NCI-H1105 (cell line): ENCODE measurements at places on chromosomes 3 and 15.

GRCh38 chr15:72086010-72086697, 31.8 kb downstream of the MYO9A start:
- DNase-seq, result no peak

DNA sequence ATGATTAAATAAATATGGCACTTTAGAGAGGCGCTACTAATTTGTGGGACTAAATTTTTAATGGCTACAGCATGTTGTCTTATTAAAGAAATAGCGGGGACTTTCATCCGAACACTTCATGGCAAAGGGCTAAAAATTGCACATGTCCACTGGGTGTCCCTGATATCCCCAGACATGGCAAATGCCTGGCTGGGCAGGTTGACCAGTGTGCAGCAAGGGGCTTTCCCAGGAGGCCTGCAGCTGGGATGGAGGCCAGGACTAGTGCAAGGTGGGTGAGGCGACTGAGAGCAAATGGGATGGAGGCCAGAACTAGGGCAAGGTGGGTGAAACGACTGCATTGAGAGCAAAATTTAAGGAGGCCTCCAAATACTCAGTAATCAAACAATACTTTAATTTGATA, 167.4 kb upstream of the SMAD3 start:
- no peak for DNase-seq

DNA sequence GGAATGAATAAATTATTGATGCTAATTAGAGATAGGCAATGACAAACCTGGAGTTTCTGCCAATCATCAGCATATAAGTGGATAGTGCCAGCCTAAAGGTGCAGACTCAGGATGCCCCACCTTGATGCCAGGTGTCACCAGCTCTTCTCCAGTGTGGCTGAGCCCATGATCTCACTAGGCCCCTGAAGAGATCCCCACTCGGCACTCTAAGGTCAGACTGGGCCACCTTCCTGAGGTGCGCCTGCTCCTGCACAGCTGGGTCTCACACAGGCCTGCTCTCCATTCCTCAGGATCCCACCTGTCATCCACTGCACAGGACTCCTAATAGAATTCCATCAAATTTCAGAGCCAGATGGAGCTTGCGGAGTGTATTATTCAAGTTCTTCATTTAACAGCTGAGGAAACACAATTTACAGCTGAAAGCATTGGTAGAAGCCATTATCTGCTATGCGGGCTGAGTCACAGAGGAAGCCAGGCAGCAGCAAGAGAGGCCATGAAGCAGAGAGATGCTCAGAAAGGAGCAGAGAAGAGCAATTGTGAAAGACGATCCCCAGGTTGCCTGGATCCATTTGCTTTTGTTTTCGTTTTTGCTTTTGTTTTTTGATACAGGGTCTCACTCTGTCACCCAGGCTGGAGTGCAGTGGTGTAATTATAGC, 25.1 kb upstream of the FSTL1 start:
- no peak for DNase-seq

DNA sequence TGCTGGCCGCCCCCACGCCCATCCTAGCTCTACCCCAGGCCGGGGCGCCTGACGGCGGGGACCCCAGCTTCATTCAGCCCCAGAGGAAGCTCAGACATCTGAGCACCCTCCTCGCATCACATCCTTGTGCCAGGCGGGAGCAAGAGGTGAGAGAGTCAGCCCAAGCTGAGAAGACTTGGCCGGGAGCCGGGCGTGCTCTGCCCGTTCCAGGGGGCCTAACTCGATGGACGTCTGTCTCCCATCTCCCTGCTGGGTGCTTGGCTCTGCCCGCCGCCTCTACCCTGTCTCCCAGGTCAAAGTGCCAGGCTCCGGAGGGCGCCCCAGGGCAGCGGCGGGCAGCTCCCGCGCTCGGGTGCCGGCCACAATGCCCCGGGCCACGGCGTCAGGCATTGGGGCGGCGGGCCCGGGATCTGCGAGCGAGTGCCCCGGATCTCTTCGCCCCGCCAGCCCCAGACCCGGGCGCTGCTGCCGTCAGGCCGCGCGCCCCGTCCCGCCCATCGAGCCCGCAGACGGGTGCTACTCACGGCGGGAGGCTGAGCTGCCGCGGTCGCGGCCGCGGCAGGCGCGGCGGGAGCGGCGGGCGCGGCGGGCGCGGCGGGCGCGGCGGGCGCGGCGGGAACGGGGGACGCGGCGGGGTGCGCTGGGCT, 388 bp downstream of the DAPK2 start:
- DNase-seq, result no peak

- DNase-seq, result no peak
Observed at GRCh38 chr3:53939813-53940212, 48.2 kb upstream of the SELENOK start.

GRCh38 chr3:42096796-42097565, 5.8 kb downstream of the TRAK1 start:
- no peak for DNase-seq

- no peak for DNase-seq
Observed at GRCh38 chr3:108525256-108525655, 14.9 kb upstream of the MYH15 start.

GRCh38 chr3:72009851-72010443, 225.0 kb upstream of the PROK2 start:
- DNase-seq, result no peak

GRCh38 chr15:89542369-89542768, 32.9 kb upstream of the TICRR start:
- DNase-seq, result no peak

DNA sequence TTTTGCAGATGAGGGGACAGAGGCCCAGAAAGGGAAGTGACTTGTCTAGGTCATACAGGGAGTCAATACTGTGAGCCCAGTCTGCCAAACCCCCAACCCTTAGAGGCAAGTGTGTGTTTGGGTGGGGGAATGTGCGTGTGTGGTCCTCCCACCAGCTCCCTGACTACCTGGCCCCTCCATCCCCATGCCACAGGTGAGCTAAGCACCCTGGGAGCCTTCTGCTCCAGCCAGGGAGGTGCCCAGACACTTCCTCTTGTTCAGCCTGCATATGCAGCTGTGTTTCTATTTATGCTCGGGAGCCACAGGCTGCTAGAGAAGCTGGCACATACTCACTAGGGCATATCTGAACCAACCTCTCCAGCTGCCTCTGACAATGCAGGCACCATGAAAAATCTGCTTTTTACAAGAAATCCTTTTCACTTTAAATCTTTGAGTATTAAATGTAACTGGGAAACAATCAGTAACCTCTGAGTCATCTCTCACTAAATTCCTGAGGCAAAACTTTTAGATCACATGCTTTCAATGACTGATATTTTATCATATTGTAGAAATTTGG, 20.7 kb downstream of the TBC1D2B start:
- no peak for DNase-seq

DNA sequence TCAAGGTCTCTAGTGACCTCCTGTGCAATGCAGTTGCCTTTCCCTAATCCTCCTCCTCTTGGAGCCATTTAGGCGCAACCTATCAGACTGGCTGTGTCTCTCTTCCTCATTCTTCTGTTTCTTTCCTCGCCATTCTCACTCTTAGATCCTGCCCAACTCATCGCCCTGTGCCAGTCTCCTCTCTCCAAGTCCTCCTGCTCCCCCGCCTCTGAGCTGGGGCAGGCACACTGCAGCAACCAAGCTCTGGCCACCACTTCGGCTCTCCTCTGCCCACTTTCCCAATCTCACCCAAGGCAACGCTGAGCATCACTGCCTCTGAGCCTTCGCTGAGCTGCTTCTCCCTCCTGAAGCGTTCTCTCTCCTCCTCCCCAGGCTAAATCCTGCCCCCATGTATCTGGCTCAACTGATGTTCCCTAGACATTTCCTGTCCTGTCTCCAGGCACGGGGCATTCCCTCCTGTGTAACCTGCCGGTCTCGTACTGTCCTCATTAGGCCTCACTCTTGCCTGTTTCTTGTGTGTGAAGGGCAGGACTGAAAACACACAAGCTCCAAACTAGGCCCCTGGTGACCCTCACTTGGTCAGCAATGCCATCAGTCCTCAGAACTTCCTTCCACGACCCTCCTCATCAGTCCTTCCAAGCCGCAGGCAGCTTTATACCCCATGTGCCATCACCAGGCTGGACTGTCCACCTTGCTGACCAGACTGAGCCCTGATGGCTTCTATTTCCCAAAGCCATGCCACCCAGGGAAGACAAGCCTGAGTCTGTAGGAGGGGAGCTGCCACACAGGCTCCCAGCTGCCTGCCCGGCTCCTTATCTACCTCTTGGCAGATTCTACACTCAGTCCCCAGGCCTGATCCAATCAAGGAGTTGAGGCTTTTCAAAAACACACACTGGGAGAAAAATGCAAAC, 85.6 kb downstream of the SEC22A start:
- no peak for DNase-seq

- no peak for DNase-seq
Observed at GRCh38 chr3:30245858-30246622, 360.4 kb upstream of the TGFBR2 start.

- peak; percentile 50 for DNase-seq
Observed at GRCh38 chr3:168671091-168671490, 575.4 kb upstream of the GOLIM4 start.

- no peak for DNase-seq
Observed at GRCh38 chr3:124780761-124781475, 50.7 kb downstream of the UMPS start.

DNA sequence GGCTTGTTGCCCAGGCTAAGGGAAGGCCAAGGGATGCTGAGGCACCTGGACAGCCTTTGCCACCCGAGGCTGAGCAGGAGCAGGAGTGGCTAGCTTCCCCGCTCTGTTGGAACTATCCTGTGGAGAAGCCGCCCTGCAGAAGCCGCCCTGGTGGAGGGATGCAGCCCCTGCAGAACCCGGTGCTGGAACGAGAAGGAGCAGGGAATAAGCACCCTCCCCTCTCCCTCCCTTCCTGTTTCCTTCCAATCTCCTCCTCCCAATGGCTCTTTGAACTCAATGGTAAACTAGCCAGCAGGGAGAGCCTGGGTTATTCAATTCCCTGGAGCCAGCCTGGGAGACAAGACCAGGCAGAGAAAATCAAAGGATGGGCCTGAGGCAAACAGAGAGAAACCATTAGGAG, 11.8 kb upstream of the HRG start:
- DNase-seq, result no peak

- DNase-seq, result no peak
Observed at GRCh38 chr3:31704591-31705179, 172.0 kb downstream of the STT3B start.

- no peak for DNase-seq
Observed at GRCh38 chr15:52797625-52798501, 7.7 kb upstream of the ONECUT1 start.

DNA sequence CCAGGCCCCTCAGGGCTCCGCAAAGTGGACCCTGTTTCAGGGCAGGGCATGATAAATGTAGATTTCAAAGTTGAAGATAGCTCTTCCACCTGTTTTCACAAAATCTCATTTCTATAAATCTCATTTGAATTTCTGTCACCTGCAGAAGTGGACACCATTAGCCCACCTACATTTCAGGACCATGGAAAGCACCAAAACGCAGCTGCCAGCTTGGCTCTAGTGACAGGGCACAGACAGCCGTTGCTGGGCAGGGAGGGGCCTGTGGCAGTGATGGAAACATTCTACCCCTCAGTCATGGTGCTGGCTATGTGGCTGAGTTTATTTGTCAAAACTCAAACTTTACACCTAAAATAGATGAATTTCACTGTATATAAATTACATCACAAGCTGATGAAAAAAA, 40.4 kb downstream of the PRR23E start:
- DNase-seq, result no peak

GRCh38 chr15:51089699-51090453, 4.8 kb downstream of the TNFAIP8L3 start:
- DNase-seq, result no peak

DNA sequence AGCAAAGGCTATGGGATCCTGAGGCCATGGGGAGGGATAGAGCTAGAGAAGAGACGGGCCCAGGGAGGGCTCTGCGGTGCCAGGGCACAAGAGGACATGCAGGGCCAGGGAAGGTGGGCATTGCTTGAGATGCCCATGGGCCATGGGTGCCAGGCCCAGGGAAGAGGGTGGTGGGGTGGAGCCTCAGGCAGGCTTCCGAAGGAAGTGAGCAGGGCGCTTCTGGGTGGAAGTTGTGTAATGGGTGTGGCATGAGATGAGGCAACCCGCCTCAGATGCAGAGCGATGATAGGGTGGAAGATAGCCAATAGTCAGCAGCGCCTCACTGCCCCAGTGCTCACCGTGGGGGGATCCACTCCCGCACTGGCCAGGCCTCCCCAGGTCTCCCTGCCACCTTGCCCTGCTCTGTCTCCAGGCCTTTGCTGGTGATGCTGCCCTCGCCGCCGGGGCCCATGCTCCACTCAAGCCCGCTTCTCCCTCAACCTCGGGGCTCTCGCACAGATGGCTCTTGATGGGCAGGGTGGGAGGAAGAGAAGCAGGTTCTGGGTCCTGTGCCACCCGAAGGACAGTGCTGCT, 51.4 kb downstream of the DNAJB8 start:
- no peak for DNase-seq

GRCh38 chr3:29789686-29790085, 508.8 kb downstream of the RBMS3 start:
- DNase-seq, result no peak

DNA sequence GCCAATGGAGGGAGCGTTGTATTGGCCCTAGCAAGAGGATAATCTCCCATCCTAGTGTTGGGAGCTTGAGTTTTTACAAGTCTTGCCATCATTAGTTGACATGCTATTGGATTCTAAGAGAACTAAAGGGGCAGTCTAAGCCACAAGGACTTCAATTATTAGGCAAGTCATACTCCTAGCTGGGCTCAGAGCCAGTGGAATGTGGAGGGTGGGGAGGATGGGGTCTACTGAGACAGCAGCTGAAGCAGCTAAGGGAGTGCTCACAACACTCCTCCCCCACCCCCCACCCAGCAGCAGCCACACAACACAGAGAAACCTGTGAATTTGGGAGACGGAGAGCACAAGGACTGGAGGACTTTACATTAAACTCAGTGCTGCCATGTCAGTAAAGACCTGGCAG, 27.9 kb downstream of the FRG2C start:
- no peak for DNase-seq
